ENCODE measurements at places on chromosomes 2 and 18.

- peak; percentile 79 for DNase-seq
These were observed 887.9 kb downstream of the NRXN1 start for GRCh38 chr2:50143822-50144575.

GRCh38 chr2:151024696-151025251 lies 236.9 kb downstream of the RBM43 start:
- DNase-seq: no peak

DNA sequence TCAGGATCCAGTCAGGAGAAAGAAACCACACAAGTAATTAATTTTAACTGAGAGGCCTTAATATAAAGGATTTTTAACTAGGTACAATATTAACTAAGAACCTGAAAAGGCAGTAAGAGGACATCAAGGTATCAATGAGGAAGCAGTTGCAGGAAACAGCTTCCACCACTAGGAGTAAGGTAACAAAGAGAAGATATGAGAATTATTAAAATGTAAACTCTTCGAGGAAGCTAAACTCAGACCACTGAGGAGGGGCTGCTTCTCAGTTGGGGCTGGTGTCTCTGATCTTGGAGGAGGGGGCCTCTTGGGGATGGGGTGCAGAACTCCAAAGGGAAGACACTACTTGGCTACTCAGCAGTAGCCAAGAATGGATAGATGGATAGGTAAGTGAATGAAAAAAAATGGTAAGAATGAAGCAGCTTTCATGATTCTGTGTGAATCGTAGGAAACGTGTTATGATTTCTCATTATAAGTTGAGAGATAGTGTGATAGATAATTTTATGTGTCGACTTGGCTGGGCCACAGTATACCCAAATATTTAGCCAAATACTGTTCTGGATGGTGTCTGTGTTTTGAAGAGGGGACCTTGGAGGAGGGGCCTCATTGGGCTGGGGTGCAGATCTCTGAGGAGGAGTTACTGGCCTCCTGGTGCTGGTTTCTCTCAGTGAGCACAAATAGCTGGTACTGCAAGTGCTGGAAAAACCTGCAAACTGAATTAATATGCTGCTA lies 547.7 kb upstream of the LRRTM1 start:
- DNase-seq: peak; percentile 48

DNA sequence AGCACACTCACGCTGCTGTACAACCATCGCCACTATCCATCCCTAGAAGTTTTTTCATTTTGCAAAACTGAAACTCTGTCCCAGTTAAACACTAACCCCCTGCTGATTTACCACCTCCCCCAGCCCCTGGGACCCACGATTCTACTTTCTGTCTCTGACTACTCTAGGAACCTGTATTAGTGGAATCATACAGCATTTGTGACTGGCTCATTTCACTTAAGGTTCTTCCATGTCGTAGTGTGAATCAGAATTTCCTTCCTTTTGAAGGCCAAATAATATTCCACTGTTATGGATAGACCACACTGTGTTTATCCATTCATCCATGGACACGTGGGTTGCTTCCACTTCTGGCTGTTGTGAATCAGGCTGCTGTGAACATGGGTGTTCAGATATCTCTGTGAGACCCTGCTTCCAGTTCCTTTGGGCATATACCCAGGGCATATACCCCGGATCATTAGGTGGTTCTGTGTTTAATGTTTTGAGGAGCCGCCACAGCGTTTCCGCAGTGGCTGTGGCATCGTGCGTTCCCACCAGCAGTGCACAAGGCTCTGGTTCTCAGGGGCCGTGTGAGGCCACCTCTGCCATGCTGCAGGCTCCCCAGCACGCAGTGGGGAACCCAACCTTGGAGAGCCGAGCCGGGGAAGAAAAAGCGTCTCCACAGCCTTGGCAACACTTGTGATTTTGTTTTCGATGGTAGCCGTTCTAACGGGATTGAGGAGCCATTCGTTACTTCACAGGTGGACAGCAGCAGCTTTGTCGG lies 10.1 kb downstream of the RAMP1 start:
- no peak for DNase-seq
